ENCODE measurements at places on chromosomes 1 and 21.

- no peak for DNase-seq
These were observed 125.7 kb downstream of the MATN1 start for GRCh38 chr1:30597711-30598110.

GRCh38 chr1:152520561-152521090 is 6.3 kb downstream of the CRCT1 start:
- no peak for DNase-seq

- DNase-seq: no peak
These were observed 47.6 kb upstream of the PPP2R5A start for GRCh38 chr1:212237651-212238050.

GRCh38 chr1:16235944-16236510 is 956 bp downstream of the CPLANE2 start:
- peak; percentile 90 for DNase-seq

DNA sequence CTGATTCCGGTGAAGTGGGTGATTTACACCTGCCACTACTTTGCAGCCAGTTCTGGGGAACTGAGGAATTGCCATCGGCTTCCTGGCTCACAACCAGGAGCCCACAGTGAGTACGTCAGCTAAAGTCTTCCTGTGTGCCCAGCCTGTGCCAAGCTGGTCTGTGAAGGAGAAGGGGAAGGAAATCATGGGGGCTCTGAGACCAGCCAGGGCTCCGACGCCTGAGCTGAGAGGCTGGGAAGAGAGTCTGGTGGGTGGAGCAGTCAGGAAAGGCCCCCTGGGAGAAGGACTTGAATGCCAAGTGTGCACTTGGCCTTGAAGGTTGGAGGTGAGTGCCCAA is 1.2 kb downstream of the LURAP1 start:
- DNase-seq: no peak

DNA sequence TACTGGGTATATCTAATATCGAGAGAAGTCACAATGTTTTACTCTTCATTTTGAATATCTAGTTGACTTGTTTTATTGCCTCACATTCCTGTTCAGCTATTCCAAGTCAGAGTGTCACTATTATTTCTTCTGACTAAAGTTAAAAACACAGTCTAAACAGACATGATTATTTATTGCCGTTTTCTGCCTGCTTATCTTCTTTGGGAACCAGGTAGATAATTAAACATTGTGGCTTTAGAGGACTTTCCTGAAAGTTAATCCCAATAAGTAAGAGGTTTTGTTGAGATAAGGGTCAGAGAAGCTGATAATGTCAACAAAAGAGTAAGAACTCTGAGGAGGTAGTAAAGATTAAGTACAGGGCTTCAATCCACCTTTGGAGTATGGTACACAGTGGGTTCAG is 53.8 kb downstream of the PCNX2 start:
- DNase-seq: no peak

DNA sequence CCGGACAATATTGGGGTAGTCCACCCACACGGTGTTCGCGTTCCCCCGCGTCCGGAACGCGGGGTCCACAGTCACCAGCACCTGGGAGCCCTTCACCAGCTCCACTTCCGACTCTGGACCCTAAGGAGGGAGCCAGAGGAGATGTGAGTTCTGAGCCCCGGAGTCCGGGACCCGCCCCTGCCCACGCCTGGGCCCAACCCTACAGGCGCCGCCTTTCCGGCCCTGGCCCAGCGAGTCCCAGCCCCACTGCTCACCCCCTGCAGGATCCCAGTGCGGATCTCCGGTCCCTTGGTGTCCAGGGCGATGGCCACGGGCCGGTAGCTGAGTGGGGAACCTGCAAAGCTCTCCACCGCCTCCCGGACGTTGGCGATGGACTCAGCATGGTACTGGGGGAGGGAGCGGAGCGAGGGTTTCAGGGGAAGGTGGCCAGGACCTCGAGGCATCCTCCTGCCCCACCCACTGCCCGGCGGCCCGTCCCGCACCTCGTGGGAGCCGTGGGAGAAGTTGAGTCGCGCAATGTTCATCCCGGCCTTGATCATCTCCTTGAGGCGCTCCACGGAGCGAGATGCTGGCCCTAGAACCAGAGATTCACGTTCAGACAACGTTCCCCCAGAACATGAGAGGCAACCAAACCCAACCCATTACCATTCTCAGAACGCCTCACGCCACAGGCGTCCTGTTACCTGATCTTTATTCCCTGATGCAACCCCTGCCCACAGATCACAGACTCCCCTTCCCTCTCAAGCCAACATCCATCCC is 5.9 kb downstream of the PKLR start:
- no peak for DNase-seq

- DNase-seq: peak; percentile 63
These were observed 203.6 kb upstream of the CHODL start for GRCh38 chr21:18041012-18041411.

- no peak for DNase-seq
These were observed 6.4 kb upstream of the CPT2 start for GRCh38 chr1:53190210-53190611.

DNA sequence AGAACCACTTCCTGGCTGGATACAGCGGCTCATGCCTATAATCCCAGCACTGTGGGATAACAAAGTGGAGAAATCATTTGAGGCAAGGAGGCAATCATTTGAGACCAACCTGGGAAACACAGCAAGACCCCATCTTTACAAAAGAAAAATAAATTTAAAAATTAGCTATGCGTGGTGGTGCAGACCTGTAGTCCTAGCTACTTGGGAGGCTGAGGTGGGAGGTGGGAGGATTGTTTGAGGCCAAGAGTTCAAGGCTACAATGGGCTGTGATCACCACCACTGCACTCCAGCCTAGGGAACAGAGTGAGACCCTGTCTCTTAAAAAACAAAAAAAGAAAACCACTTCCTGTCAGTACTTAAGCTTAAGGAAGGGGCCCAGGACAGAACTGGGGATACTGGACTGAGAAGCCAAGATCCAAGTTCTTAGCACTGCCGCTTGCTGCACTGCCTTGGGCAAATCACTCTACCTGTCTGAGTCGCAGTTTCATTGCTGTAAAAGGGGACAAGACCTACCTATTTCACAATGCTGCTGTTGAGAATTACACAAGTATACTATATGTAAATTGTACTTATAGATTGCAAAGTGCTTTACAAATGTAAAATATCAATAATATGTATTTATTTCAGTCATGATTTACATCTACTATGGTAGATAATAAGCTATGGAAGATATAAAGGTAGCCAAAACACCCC is 154.9 kb downstream of the RERE start:
- no peak for DNase-seq

- DNase-seq: no peak
These were observed 94.4 kb downstream of the BARHL2 start for GRCh38 chr1:90622666-90623065.

DNA sequence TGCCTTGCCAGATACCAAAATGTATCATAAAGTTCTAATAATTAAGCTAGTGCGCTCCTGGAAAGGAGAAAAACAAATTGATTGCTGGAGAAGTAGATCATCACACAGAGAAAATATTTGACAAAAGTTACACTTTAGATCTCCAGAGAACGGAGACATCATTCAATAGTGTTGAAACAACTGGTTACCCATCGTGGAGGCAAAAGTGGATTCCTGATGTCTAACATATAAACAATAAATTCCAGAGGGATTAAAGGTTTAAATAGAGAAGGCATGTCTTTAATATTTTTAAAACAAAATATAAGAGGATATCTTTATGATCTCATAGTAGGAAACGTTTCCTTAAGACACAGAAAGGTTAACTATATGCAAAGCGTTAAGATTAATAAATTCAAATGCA is 41.0 kb downstream of the NRIP1 start:
- DNase-seq: no peak

DNA sequence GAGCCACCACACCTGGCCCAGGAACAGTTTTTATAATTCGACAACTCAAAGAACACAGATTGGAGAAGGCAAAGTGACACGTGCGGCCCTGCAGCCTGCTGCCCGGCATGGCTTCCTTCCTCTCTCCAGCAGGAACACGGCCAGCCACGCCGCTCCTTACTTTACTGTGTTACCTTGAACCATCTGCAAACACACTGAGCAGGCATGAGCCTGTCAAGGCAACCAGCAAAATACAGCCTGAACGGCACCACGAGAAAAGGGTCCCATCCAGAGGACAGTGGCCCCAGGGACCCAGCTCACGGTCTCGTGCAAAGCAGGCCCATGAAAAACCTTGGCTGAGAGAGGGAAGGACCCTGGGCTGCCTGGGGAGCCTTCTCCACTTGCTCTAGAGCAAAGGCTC is 38.8 kb downstream of the NPHP4 start:
- no peak for DNase-seq
